Fibroblast of lung (primary cell): ENCODE measurements at places on chromosomes 16 and 17. TPM values are rescaled to one million over a fixed set of nuclear protein-coding genes. Genes with fewer than 3 reads are reported as not detected.

The KRTAP9-8 gene
- not detected in 2 replicates for total RNA-seq

The GAST gene
- total RNA-seq: not detected in 2 replicates

- DNase-seq: no peak
These were observed 16.1 kb downstream of the USP10 start for GRCh38 chr16:84715854-84716253.

The KRT27 gene
- total RNA-seq: not detected in 2 replicates

The TP53TG3F gene
- total RNA-seq: not detected in 2 replicates

DNA sequence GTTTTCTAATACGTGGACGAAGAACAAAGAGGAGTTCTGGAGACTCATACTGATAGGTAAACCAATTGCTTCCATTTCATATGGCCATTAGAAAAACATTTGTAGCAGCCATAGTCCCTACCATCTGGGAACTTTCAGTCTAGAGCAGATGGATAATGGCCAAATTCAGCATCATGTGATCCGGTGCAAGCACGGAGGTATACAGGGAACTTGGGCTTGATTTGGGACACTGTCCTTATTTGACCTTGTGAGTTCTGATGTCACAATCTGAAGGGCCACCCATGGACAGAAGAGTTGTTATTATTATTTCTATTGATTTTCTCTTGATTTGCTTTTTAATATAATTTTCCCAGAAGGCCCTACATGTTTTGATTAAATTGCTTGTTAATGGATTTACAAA, 154.6 kb upstream of the ZNF267 start:
- no peak for DNase-seq

The KRTAP2-2 gene
- total RNA-seq: not detected in 2 replicates

DNA sequence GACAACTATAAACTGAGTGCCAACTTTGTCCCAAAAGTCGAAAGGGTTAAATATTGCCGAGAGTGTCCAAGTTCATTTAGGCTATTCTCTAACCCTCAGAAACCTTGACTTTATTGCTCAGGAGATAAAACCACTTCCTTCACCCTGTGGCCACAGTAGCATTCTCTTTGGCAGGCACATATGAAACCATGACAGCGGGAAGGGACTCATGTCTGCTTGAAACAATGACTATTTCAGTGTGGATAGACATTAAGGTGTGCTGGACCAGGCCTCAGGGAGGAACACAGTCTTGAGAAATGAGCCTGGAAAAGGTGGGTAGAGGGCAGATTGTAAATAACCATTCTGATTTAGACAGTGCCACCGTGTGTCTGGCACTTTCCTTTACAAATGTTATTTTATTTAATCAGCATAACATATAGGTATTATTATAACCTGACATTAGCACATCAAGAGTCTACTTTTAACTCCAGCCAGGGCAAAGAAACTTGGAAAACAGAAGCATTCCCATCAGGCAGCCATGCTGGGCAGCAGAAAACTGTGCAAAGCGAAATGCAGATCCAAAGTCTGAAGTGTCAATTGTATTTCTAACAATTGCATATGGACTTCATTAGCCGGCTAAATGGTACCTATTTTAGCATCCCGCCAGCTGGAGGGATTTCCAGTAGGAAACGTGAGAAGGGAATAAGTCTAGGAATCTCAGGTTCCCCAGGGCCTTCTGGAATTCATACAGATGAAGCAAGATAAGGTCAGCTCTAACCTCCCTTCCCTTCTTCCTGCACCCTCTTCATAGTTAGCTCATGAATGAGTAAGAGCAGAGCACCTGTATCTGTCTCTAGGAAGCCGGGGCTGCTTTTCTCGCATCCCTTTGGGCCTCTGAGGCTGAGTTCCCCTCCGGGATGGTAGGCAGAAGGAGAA, 212.8 kb upstream of the ELAC2 start:
- no peak for DNase-seq

- no peak for DNase-seq
These were observed 56.2 kb downstream of the CCDC57 start for GRCh38 chr17:82156284-82156925.

The LHX1 gene
- total RNA-seq: not detected in 2 replicates

DNA sequence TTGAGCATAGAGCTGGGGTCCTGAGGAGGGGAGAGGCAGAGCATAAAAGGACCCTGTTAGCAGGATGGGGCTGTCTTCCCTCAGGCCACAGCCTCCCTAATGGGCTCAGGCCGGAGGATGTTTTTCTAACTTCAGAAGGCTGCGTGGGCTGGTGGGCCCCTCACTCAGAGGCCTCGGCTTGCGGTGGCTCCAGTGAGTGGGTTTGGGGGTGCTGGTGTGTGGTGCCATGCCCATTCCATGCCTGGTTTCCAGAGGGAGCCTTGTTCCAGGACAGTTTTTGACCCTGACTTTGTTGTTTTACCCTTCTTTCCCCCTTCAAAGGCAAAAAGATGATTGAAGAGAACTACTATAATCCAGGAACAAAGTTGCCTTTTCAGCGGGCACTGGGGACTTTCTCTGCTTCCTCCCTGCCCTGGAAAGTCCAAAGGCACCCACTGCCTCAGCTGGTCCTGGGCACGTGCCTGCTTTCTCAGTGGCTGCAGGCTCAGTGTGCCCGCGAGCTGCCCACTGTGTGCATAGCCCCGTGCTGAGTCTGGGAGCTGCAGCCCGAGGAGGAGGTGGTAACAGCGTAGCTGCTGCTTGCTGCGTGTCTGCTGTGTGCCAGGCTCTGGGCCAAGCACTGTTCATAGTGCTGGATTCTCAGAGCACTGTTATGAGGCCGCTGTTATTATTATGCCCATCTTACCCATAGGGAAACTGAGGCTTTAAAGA, 11.8 kb downstream of the NKD1 start:
- no peak for DNase-seq

DNA sequence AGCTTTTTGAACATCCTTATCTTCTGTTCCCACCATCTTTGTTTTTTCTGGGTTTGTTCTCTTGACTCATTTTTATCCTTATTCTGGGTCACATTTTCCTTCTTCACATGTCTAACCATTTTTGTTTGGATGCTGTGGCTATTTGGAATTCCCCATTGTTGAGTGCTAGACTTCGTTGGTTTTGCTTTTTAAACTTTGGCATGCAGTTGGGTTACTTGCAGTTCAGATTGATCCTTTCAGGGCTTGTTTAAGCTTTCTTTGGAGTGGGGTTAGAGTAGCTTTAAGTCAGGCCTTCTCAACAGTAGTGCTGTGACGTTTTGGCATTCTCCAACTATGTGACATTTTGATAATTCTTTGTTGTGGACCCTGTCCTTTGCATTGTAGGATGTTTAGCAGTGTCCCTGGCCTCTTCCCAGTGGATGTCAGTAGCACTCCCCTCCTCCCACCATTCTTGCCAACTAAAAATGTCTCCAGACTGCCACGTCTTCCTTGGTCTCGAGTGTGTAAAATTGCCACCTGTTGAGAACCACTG, 21.1 kb downstream of the PRMT7 start:
- peak; percentile 50 for DNase-seq

The CCDC40 gene
- 1.5 and 2.1 TPM in 2 replicates for total RNA-seq

GRCh38 chr17:55433629-55434422, 12.2 kb upstream of the MMD start:
- peak; percentile 87 for DNase-seq

DNA sequence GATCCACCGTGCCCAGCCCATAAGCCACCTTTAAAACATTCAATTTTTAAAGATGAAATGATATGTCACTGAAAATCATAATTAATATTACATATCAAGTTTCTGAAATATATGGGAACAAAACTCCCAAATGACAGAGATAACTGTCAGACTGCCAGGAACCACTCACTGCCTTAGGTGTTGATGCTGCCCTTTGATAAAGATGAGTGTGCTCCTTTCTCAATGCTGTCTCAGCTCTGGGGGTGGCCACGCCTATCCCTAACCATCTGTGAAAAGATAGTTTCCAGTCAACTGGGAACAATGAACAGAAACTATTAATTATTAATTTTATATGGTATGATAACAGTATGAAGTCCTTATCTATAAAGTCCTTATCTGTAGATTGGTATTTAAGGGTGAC, 177.7 kb downstream of the MYO1D start:
- DNase-seq: no peak

The CDK3 gene
- total RNA-seq: 1.3 TPM in 2 replicates

The GJD3 gene
- 3.9 and 4.3 TPM in 2 replicates for total RNA-seq

The KRT39 gene
- total RNA-seq: 0.26 and 0.33 TPM in 2 replicates

The GPRC5B gene
- 4.5 and 6.4 TPM in 2 replicates for total RNA-seq
